Stimulated activated CD4-positive, alpha-beta T cell treated with anti-CD3 and anti-CD28 coated beads, Interleukin-15, amount 100 ng/mL, for 1 hour (primary cell): ENCODE measurements at places on chromosomes 13 and 19.

DNA sequence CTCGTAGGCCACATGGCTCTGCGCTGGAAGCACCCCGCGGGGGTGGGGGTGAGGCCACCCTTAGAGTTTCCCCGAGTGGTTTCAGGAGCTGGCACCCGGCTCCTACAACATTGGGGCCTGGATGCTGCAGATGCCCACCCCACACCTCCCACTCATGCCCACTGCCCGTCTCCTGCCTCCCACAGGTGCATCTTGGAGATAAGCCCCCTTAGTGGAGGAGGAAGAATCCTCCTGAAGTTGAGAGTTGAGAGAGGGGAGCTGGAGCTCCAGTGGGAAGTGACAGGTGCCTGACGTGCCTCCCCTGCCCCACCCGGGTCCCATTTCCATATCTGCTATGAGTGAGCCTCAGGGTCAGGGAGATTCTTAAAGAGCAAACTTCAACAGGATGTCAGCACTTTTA lies 341.3 kb downstream of the TEX29 start:
- no peak for DNase-seq

DNA sequence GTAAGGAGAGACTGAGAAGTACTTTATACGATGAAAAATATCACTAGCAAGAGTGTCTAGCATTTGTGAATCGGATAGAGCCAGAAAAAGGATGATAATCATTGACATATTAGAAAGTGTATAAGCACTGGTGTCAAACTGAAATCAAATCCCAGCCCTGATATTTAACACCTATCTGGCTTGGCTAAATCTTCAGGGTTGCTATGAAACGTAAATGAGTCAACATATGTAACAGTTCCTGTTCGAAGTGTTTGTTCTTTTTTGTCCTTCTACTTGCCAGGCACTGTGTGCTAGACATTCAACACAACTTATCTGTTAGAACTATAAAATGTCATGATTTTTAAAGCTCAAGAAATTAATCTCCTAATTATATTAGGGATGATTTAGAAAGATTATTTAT lies 40.8 kb downstream of the SERPINE3 start:
- no peak for DNase-seq

DNA sequence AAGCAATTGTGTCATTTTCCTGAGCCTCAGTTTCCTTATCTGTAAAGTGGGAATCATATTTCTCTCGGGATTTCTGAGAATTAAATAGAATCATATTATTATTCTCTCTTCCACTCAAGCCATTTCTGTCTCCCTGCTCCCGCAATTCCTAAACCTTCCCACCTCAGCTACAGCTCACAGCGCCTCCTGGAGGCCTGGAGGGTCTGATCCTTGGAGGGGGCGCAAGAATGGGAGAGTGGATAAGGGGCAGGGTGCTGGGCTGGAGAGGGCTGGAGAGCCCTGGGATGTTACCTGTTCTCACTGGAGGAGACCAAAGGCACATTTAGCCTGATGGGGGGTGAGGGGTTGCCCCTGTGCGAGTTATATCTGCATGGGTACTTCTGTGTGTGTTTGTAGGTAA lies 31.1 kb upstream of the CYP2S1 start:
- DNase-seq, result no peak

DNA sequence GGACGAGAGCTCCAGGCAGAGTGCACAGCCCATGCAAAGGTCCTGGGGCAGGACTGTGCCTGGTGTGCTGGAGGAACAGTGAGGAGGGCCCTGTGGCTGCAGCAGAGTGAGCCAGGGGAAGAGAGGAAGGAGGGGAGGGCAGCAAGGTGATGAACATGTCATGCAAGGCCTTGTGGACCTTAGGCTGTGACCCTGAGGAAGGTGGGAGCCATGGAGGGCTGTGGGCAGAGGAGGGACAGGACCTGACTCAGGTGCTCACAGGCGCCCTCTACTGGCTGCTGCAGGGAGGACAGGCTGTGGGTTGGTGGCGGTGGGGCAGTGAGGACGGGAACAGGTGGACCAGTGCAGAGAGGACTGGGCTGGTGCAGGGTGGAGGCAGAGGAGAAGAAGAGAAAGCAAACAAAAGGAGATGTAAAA lies 170.3 kb downstream of the PTPRS start:
- peak; percentile 31 for DNase-seq

DNA sequence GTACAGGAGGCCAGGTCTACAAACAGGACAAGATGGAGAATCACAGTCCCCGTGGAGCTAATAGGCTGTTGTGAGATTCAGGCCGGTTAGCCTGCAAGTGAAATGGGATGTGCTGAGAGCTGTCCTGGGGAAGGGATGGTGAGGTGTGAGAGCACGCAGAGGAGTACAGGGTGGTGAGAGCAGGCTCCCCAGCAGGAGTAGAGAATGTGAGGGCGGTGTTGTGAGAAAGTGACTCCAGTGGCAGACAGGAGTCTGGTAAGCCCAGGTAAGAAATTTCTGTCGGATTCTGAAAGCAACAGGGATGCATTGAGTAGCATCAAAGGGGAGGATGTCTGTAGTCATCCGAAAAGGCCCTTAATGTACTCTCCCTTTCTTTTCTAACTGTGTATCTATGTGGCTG lies 50.7 kb upstream of the GPR183 start:
- DNase-seq, result no peak

GRCh38 chr13:95100525-95101433 lies 200.5 kb downstream of the ABCC4 start:
- DNase-seq, result no peak

- no peak for DNase-seq
Measured at GRCh38 chr13:90502762-90503161, 844.7 kb upstream of the MIR17HG start.

DNA sequence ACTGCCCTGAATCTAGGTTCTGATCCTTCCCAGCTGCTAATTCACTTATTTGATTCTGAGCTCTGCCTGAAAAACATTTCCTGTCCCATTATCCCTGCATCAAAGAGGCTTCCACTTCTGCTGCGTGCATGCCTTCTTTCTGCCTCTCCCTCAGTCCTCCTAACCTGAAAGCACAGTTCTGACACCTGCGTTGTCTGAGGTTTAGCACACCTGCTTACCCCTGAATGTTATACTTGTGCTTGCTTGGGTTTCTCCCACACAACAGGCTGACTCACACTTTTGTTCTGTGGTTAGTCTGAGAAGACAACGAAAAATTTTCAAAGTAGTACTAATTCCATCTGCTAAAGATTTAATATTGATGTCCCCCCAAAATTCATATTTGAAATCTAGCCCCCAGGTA lies 3.1 kb upstream of the SOHLH2 start:
- no peak for DNase-seq

DNA sequence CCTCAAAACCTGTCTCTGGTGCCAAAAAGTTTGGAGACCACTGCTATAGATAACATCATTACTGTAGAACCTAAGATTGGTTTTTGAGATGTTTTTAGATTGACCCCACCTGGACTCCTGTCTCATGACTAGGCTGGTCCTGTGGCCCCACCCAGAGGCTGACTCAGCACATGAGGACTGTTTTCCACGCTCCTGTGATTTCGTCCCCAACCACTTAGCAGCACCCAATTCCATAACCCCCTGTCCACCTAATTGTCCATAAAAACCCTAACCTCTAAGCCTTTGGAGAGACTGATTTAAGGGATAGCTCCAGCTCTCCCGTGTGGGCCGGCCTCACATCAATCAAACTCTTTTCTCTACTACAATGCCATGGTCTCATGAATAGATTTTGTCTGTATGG lies 25.6 kb upstream of the GAS6 start:
- DNase-seq, result no peak

DNA sequence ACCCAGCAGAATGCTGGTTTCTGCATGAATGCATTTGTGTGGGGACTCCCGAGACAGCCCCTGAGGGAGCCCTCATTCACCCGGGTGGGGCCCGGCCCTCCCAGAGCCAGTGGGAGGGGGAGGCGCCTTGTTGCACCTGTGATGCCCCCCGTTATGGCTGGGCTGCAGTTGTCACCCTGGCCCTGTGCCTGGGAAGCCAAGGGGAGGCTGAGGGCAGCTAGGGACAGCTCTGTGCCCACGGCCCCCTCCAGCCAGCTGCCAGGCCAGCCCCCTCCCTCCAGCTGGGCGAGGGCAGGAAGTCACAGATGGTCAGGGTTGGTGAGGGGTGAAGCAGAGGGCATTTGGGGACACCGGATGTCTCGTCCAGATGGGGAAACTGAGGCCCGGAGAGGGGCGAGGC lies 26.1 kb downstream of the NFIC start:
- DNase-seq, result no peak

GRCh38 chr13:68608147-68608546 lies 1378.0 kb upstream of the PCDH9 start:
- no peak for DNase-seq

- no peak for DNase-seq
Measured at GRCh38 chr13:94119360-94119936, 360.0 kb downstream of the DCT start.

DNA sequence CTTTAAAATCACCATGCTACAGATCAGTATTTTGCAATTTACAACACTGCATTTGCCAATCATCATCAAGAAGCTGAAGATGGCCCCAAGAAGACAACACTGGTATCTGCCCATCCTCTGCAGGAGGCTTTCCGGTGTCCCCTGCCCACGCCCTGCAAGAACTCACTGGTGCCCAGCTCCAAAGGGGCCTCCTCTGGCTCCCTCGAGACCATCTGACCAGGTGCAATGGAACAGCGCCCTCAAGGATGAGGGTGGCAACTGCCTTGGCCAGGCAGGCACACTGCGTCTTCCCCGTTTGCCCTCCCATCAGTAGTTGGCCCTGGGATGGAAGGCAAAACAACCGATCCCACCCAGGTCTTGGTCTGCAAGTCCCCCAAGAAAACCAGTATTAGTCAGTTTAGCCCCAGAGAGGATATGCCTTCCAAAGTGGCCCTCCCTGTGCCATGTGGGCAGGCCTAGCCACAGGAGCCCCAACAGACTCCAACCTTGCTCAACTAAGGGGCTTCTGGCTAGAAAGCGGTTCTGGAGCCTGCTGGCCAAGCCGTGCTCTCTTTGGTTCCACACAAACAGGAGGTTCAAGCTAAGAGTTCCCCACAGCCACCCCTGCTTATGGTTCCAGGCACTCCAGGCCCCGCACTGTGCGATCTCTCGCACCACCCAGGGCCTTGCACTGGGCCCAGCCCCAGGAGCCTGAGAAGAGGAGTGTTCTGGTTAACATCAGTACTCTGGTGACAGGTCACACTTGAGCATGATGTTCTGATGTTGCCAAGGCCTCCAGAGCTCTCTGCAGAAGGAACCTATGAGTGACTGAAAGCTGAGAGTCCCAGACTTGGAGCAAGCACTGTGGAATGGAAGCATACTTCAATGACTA lies 4.7 kb downstream of the PCID2 start:
- DNase-seq, result no peak

DNA sequence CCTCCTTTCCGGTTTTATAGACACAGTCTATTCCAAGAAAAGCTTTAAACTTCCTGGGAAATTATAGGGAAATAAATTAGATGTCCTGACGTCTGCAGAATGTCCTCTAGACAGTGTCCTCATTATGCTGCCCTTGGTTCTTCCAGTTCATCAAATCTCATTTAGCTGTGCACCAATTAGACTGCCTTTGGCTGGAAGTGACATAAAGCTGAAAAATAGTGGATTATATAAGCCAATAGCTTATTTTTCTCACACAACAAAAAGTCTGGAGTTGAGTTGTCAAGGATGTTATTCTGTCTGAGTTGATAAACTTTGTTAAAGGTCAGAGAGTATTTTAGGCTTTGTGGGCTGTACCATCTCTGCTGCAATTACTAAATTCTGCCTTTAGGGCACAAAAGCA lies 314.8 kb upstream of the TMTC4 start:
- no peak for DNase-seq

GRCh38 chr13:51630288-51630615 lies 46.0 kb downstream of the WDFY2 start:
- DNase-seq, result no peak

DNA sequence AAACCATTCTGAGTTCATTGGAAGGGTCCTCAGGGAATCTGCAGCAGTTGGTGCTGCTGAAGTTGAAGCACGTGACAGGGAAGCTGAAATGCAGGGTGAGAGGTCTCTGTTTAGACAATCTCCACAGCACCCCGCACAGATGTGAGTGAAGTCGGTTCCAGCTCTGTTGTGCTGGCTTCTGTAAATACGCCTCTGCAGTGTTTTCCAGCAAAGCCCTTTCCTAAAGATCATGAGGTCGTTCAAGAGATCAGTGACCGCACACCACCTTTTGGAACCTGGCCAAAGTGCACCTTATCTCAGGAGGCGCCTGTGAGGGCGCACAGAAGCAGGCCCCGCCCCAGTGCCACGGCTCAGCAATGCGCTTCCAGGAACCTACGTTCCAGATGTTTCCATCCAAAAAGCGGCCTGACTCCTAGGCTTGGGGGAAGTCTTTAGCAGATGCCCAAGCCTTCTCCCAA lies 10.8 kb downstream of the CUL4A start:
- no peak for DNase-seq

GRCh38 chr19:17418710-17419109 lies 1.1 kb upstream of the MVB12A start:
- DNase-seq, result no peak

DNA sequence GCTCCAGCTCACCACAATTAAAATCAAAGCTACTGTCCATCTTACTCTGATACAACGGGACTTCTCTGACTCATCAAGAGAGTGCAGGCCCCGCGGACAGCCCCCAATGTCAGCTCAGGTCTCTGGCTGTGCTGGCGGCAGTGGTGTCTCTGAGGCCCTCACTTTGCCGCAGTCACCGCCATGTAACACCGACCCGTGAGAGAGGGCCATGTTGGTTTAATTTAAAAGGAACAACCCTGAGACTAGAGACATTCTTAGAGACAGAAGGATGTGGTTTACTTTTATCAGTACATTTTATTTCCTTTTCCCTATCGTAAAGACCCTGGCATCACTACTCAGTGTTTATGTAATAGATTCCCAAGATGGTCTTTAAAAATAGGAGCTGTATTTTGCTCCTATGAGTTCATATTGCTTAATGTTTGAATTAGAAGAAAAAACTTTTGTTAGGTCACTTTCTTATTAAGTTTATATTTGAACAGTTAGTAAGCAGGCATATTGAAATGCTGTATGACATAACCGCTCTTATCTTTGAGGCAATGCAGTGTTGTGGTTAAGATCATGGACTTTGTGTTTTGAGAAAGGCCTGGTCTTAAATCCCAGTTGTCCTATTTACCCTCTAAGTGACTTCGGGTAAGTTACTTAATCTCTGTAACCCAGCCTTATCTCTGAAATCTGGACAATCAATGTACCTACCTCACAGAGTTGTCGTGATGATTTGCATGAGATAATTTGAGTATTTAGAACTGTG lies 23.4 kb downstream of the DGKH start:
- DNase-seq, result no peak

- no peak for DNase-seq
Measured at GRCh38 chr13:30871588-30872275, 34.3 kb upstream of the MEDAG start.

GRCh38 chr19:51726049-51726448 lies 2.3 kb upstream of the HAS1 start:
- DNase-seq, result no peak

- DNase-seq, result no peak
Measured at GRCh38 chr13:39486758-39487157, 116.2 kb downstream of the LHFPL6 start.

- no peak for DNase-seq
Measured at GRCh38 chr19:43286096-43286495, 16.8 kb upstream of the PSG9 start.

DNA sequence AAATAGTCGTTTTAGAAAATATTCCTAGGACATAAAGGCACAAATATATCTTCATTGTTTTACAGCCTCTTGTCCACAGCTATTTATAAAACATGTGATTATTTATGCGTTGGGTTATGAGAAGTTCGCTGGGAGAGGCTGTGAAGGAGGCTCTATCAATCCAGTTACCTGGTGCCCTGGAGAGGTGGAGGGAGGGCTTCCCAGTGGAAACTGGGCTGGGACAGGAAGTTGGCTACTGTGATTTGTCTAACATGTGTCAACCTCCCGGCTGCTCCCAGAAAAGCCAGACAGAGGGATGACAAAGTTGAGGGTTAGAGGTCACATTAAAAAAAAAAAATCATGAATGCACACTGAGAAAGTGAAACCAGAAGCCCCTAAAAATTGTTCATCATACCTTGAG lies 346.5 kb downstream of the ZNF536 start:
- no peak for DNase-seq
